Cerebellar nuclear complex (tissue), 1 donor: ENCODE measurements at places on chromosomes 1 and 21.

GRCh38 chr1:235415008-235415904 is 48.0 kb downstream of the TBCE start:
- DNase-seq, result no peak

- DNase-seq, result no peak
These were observed 4.7 kb upstream of the PTPN22 start for GRCh38 chr1:113876176-113876575.

GRCh38 chr1:33762109-33762830 is 101.6 kb upstream of the HMGB4 start:
- no peak for DNase-seq

DNA sequence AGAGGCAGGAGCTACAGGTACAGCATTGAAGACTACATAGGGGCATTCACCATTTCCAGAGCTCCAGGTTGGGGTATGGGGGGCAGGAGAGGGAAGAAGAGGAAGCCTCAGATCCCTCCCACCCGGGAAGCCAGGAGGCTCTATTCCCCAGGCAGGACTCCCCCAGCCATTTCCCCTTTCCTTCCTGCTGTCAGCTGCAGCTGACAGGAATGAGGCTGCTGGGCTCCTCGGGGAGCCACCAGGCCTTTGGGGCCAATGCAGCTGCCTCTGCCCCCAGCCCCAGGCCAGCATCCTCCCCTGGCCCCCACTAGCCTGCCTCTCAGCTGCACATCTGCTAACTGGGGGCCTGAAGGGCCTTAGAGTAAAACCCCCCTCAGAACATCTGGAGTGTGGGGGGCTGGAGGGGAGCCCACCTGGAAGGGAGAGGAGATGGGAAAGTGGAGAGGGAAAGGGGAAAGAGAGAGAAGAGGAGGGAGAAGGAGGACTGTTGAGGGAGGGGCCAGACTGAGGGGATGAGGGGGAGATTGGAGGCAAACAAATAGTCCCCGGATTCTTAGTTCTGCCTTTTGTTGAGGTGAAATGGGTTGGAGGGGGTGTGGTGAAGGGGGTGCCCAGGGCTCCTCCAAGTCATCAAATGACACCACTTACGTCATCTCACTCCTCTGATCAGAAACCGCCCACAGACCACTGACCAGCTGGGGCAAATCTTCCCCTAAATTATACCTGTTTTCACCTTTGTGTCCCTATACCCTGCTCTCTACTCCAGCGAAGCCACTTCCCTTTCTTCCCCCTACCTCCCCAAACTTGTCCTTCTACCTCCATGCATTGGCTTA is 58.0 kb downstream of the LGR6 start:
- no peak for DNase-seq

GRCh38 chr1:110161849-110162248 is 11.6 kb downstream of the SLC6A17 start:
- DNase-seq, result peak; percentile 73

DNA sequence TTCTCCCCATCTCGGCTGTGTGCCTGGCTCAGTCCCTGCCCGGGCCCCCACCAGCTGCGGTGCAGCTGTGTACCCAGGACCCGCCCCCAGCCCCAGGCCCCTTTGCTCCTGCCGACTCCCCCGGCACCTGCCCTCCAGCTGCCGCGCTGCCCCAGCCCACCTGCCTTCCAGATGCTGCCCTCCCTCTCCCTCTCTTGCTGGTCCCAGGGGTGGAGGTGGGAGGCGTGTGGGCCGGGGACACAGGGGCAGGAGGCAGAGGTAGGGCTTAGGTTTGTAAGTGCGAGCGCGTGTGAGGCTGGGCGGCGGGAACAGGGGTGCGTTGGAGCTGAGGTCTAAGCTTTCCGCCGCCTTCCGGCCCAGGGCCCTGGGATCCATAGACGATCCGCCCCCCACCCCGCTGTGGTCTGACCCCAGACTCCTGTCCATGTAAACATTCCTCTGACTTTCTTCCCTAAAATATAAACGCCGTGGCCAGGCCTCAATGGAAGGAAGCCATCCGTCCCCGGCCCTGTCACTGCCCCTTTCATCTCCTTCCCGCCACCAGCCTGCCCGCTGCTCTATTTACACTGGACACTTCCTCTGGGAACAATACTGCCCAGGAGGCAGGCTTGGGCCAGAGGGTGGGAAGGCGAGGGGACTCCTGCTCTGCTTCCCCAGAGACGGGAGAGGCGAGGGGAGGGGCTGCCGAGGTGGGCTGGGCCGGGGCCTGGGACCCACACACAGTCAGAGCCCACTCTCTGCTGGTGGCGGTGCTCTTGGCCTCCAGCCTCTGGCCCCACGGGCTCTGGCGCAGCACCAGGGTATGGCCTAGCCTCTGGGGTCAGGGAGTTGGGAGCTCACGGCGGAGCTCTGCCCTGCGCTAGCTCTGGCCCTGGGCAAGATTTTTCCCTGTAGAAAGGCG is 128.3 kb downstream of the CASZ1 start:
- no peak for DNase-seq

DNA sequence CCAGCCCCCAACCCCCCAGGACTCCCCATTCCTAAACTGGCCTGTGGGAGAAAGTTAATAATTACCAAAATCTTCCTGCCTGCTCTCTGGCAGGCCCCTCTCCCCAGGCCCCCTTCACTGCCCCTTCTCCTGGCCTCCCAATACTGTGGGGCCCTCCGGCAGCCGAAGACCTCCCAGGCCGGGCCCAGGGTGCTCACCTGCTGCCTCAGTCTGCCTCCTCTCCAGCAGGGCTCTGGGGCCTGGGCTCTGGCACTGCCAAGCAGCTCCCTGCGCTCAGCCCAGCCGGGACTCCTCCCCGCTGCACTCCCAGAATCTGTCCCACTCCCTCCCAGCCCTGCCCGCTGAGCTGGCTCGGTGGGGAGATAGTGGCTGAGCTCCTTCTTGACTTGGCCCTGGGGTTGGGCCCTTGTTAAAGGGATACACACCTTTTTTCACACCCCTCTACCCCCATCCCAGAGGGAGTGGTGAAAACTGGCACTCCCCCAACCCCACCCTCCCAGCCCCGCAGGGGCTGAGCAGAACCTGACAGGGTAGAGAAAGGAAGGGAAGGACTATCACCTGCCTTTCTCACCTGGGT is at the start of gene S100A16:
Gene S100A16, minus strand, starts transcription at position 383 of the 577 bp plus-strand sequence. CDS start 4,986 bp downstream, outside the sequence.
- DNase-seq, result no peak

- DNase-seq, result no peak
These were observed 24.8 kb downstream of the GPR137B start for GRCh38 chr1:236167154-236167553.

DNA sequence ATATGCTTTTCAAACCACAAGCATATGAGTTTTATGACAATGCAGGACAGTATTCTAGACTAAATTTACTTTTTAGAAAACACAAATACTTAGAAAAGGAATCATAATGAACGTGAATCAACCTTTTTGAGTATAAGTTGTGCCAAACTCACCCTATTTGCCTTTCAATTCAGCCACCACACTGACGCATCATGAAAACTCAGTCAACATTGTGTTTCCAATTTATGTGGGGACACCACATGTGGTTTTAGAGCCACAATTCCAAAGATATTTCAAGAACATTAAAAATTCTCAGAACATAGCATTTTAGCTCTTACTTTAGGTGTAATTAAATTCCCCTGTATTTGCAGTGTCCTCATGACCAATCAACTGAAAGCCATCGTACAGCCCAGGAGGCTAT is 118.8 kb downstream of the PTBP2 start:
- DNase-seq, result no peak

- no peak for DNase-seq
These were observed 5.4 kb upstream of the ADORA1 start for GRCh38 chr1:203122159-203122558.

DNA sequence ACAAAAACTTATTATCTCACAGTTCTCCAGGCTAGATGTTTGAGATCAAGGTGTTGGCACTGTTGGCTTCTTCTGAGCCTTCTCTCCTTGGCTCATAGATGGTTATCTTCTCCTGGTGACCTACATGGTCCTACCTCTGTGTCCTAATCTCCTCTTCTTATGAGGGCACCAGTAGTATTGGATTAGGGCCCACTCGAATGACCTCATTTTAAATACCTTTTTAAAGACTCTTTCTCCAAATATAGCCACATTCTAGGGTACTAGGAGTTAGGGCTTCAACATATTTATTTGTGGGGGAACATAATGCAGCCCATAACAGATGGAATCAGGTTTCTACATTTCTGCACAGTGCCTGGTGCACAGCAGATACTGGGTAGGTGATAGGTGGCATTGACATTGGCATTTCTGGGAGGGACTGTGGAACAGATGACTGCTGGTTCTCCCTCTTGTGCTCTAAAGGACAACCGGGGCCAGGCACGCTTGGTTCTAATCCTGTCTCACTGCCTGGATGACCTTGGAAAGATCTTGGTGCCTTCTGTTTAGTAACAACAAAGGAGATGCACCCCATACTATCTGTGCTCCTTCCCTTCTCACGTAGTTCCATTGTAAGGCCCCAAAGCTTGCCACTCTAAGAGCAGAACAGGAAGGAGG is 140.3 kb downstream of the PLPP3 start:
- DNase-seq, result no peak
